ENCODE measurements at places on chromosomes 7 and 10.

DNA sequence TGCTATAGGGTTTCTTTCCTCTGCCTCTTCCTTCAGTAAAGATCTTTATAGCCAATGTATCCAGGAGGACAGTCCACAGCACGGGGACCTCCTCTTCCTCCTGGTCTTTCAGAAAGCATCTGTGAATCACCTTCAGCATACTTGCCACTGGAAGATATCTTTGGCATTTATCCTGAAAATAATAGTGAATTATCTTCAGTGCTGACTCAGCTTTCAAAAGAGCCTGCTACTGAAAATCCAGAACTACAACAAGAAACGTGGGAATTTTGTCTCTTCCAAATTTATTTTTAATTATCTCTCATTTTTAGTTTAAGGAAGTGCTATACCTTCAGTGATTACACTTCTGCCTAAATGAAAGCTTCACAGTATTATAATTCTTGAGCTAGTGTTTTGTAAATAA lies 7.6 kb upstream of the UNC5B start:
- peak; percentile 30 for DNase-seq

DNA sequence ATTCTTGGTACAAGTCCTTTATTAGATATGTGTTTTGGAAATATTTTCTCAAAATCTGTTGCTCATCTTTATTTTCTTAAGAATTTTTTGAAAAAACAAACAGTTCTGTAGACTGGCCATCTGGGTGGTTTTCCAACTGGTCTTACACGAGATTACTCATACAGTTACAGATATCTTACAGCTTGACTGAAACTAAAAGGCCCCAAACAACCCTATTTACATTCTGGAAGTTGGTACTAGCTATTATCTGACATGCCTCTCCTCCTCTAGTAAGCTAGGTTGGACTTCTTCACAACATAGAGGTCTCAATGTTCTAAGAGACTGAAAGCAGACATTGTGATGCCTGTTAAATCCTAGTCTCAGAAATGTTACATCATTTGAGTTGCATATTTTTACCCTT lies 52.0 kb downstream of the ZNF22 start:
- DNase-seq, result no peak

GRCh38 chr7:94043299-94043698 lies 39.1 kb upstream of the BET1 start:
- peak; percentile 73 for DNase-seq

- no peak for DNase-seq
Measured at GRCh38 chr10:43676901-43677300, 28.2 kb upstream of the ZNF32 start.

DNA sequence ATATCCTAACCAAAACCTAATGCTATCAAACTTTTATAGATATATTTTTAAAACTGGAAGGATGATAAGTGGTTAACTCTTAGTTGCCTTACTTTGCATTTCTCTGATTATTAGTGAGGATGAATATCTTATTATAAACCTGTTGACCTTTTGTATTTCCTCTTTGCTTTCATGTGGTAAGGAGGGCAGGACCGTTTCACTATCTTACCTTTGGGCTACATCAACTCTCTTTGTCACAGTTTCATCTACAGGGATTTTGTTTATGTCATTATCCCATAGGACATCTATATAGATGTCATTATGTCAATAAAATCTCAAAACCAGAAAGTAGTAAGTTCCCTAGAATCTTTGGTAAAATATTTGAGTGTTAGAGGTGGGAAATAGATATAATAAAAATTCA lies 219.3 kb downstream of the THSD7A start:
- no peak for DNase-seq

- DNase-seq, result no peak
Measured at GRCh38 chr10:129114588-129114987, 352.5 kb upstream of the MGMT start.

GRCh38 chr10:119358152-119358512 lies 150.8 kb downstream of the GRK5 start:
- no peak for DNase-seq

- DNase-seq, result no peak
Measured at GRCh38 chr7:145489609-145490008, 627.0 kb upstream of the CNTNAP2 start.

DNA sequence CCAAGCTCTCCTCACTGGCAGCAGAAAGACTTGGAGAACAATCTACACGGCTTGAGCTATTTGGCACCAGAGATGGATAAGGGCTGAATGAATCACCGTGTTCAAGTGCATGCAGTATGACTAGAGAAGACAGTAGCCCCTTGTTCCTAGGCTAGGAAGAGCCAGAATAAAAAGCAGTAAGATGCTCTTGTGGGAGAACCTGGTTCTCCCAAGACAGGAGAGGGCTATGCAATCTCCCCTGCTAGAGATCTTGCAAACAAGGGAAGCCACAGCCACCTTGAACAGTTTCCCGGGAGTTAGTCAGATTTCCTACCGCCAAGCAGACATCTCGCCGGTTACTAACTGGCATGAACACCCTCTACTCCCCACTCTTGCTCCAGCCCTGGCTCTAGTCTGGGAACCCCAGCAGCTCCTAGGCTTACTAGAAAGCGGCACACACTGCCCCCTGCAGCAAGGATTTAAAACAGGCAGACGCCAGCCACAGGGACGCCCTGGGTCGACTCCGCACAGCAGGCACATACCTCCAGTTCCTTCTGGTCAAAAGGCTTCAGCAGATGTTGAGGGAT lies 107.3 kb downstream of the SMURF1 start:
- DNase-seq, result peak; percentile 33

DNA sequence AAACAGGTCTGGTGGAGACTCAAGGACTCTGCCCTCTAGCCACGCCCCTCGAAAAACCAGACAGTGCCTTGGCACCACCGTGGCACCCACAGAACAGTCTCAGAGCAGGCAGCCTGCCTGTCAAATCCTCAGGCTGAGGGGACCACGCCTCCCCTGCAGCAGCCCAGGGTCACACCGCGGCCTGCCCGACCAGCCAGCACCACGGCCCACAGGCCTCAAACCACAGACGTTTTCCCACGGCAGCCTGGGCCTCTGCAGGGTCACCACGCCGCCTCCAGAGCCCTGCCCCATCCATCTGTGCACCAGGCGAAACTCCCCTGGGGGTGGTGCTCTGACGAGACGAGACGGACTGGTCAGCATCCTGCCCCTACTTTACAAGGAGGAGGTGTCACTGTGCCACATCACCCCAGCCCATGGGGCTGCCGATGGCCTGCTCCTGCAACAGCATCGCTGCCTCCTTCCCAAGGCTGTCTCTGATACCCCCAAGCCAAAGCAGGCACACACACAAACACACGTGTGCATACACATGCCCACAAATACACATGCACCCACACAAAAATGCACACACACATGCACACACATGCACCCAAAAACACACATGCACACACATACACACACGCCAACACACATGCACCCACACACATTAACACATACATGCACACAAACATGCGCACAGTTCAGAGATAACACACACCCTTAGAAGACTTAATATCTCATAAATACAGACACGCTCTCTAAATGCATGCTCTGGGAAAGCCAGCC lies 24.6 kb downstream of the PAPOLB start:
- DNase-seq, result no peak

GRCh38 chr7:152902054-152902453 lies 142.5 kb downstream of the ACTR3B start:
- no peak for DNase-seq

GRCh38 chr7:1922071-1922869 lies 252.2 kb downstream of the ELFN1 start:
- peak; percentile 69 for DNase-seq

GRCh38 chr10:110364531-110364937 lies 59.8 kb upstream of the SMNDC1 start:
- no peak for DNase-seq

GRCh38 chr7:38283809-38284208 lies 10.4 kb upstream of the TARP start:
- no peak for DNase-seq

DNA sequence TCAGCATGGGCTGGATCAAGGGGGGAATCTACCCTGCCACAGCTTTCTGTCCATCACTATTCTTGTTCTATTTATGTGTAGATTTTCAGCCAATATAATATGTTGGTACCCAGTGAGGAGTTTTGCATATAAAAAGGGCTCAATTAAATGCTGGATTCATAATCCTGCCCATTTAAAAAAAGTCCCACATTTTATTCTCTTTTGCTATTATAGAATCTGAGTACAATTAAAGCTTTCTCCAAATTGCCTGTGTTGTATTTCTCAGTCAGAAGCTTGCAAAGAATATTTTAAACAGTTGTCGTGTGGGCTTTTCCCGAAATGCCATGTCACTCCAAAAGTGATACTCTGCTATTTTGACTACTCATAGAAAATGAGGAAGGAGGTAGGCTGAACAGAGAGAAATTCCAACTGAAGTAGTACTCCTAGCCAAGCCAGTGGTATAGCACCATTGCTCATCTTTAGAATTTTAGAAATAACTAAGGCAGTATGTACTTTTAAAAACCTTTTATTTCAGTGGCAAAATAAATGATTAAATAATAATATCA lies 108.3 kb upstream of the HDAC9 start:
- no peak for DNase-seq

DNA sequence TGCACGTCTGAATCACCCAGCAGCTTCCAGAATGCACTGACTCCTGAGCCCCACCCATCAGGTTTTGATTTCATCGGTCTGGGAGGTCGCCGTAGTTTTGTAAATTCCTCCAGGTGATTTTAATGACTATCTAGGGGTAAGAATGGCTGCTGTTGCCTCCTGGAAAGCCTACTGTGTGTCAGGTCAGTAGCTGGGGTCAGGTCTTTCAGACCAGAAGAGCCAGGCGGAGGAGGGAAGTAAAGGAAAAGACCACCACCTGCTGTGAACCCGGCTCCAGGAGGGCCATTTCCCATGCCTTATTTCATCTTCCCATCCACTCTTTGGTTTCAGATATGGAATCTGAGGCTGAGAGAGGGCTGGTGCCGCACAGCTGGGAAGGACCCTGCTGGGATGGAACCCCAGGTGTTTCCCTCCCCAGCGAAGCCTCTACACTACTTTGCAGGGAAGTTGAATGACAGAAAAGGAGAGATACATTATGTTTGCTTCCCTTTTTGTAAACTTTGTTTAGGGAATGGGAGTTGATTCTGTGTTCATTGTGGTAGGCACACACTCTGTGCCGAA lies 19.8 kb downstream of the ADAMTS14 start:
- no peak for DNase-seq

DNA sequence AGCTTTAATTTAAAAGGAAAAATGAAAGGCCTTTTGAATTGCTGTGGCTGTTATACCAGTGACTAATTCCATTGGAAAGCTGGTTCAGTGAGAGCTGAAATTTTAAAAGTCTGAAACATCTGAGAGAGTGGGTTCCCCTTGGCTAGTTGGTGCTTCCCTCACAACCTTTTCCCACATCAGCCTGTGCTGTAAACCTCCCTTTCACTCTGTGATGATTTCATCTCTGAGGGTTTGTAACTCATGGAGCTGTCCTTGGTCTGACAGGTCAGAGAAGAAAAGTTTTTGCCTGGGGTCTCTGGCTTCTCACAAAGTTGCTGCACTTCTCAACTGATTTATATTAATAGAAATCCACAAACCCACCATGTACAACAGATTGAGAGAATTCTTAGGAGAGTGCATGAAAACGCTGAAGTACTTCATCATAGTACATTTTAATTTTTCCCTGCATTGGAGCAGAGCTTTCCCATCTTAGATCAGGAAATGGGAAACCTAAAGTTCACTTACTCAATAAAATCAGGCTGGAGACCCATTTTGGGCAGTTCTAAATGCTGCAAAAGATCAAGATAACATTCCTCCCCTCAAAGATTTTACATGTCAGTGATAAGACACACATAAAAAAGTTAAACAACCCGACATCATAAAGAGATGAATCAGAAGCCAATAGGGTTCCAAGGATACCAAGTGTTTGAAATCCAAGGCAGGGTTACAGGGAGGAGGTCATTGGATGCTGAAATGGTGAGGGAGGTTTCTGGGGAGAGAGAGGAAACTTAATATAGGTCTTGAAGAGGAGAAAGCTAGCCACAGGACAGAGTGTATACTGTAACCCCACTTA lies 157.0 kb upstream of the MKLN1 start:
- peak; percentile 57 for DNase-seq

GRCh38 chr7:88268858-88269257 lies 37.8 kb downstream of the STEAP4 start:
- no peak for DNase-seq

DNA sequence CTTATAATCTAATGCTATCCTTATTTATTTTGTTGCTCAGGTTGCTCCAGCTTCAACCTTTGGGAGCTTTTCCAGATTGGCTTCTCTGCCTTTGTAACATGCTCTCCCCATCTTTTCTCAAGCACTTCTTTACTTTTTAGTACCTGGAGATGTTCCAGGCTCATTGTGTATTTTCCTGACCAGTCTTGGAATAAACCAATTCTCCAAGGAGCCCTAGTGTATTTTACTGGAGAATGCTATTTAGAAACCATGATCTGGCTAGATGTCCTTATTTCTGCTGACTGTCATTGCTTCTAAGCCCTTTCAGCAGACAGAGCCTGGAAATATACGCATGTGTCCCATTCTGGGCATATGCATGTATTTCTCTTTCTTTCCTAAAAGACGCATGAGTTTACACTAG lies 95.7 kb downstream of the EMX2 start:
- no peak for DNase-seq

DNA sequence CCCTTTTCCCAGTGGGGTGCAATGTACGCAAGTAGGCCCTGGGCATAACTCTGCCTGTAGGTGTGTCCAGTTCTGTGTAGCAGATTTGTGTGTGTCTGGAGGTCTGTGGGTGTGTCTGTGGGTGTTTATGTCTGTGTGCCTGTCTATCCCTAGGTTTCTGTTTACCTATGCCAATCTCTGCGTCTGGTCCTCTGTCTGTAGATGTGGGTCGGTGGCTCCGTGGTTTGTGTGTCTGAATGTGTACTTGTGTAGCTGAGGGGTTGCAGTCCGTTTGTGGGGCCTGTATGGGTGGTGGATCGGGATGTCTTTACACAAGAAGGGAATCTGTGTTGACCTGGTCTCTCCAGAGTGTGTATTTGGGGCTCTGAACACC lies 932 bp downstream of the NYAP1 start:
- DNase-seq, result no peak

DNA sequence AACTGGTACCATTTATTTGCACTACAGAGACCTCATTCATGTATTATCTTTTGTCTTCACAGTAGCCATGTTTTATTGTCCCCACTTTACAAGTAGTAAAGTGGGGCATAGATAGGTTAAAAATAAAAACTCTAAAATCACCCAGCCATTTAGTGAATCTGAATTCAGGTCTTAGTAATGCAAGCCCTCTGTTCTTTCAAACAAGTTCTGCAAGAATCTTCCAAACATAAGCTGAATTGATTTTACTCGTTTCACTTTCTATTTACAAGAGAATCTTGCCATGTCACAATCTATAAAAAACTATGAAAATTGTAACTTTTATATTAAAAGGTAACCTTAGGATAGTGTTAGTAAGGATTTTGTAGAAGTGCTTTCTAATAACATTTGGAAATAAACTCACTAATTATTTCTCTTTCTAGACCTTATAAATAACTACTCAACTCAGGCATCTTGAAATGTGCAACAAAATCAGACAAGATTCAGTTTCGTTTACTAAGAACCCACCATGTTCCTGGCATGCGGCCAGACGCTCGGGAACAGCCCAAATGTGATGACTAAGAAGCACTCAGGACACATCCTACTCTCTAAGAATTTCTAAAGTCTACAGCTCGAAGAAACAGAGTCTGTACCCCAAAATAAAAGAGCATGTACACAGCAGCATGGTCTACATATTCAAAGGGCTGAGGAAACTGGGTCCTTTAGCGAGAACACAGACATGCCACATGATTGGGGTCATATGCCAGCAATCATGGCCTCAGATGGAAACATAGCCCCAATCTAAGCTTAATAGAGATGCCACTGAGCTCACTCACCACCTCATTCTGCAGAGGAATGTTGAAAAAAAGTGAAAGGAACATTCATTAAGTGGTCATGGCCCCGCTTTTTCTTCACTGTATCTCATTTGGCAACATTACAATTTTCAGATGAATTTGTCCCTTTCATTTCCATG lies 167.6 kb downstream of the AMPH start:
- peak; percentile 79 for DNase-seq
